Heart left ventricle (tissue), 16 donors: ENCODE measurements at places on chromosomes 4 and X. TPM values are rescaled to one million over a fixed set of nuclear protein-coding genes. Genes with fewer than 3 reads are reported as not detected.

Gene TEX13C
- polyA plus RNA-seq, result not detected

Gene TNIP3
- polyA plus RNA-seq, result 0.07 TPM

DNA sequence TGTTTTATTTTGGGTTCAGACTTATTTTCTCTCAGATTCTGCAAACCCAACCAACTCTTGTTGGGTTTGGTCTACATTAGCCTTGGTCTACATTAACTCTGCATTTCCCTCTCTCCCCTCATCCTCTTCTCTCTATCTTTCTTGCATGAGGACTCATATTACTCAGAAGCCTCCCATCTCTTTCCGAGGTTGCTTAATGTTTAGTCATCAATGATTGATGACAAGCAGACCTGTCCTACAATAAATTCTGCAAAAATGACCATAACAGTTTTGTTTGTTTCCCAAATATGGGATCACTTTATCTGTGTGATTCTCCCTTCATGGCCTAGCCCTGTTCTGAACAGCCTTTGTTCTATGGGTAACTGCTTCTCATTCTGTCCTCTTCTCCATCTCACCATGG lies 75.2 kb downstream of the GABRB1 start:
- DNase-seq, result no peak

DNA sequence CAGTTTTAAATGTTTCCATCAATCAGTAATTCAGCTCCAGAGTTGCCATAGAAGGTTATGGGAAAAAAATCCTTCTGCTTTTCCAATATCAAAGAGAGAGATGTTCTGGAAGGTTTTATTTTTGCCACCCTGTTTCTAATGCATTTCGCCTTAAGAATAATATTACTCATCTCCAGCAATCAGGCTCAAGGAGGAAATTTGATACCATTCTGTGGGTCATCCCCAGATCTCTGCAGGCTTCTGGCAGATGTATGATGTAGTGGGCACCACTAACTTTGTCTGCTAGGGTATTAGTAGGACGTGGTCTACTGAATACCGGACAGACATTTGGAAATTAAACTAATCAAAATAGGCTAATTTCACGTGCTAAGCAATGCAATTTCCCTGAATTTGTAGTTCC lies 645.4 kb upstream of the TENM3 start:
- DNase-seq, result no peak

GRCh38 chr4:53132132-53132891 lies 233.5 kb downstream of the SCFD2 start:
- DNase-seq, result no peak

GRCh38 chrX:136200466-136200865 lies 50.7 kb downstream of the MAP7D3 start:
- DNase-seq, result no peak

- DNase-seq, result no peak
These were observed 11.1 kb downstream of the MAEA start for GRCh38 chr4:1300466-1301455.

Gene SYN1
- polyA plus RNA-seq, result 20.5 TPM

DNA sequence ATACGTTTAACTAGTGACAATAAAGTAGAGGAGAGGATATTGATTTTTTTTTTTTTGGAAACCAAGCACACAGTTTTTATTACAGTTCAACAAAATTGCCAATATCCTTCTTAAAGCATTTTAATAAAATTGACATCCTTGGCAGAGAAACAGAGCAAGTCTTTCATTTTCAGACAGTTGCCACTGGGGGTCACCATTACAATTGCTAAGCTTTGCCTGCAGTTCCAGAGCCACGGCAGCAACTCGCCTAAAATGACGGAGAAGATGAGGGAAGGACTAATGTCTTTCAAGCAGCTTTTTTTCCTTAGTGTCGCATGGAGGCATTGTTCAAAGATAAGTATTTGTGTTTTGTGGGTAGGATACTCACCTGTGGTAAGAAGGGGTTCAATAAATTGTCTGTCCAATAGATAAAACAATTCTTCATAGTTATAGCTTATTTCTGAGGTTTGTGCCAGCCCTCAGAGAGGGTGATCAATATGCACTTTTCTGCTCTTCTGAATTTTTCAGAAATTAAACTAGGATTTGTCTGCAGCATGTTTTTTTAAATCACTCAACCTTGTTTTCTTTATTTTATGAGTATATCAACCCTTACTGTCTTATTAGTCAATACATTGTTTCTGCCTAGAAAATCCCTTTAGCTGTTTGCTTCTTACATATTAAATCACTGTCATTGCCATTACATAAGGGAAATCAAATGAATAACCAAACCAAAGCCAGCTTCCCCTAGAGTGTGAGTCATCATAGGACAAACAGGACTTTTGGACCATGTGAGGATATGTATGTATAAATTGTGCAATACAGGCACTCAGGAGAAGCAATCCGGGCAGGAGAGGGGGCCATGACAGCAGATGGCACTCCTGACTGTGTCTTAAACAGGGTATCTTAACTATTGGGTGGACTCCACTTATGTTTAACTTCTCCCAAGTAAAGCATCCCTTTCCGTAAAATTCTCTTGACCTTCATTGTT lies 508.1 kb upstream of the ARX start:
- DNase-seq, result no peak

Gene SMIM31
- not detected for polyA plus RNA-seq

GRCh38 chrX:107227780-107228485 lies 21.5 kb downstream of the DNAAF6 start:
- no peak for DNase-seq

Gene TRO
- polyA plus RNA-seq, result 2.5 TPM

DNA sequence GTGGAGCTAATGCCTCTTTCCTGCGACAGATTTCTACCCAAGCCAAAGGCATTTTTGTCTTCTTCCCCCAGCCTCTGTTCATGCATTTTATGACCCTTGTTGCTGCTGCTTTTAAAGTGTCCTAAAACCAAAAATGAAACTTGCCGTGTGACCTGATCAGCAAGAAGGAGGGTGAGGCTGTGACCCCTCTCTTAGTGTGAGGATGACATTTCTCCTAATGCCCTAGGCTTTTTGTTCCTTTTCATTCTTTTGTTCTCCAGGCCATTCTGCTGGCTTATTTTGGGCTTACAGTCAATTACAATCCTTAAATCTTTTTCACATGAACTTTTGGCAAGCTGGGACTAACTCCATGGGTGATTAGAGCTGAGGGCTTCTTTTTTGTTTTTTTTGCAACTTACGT lies 34.4 kb downstream of the PTTG2 start:
- DNase-seq, result no peak

- no peak for DNase-seq
These were observed 29.1 kb upstream of the HTRA3 start for GRCh38 chr4:8240211-8241041.

- DNase-seq, result no peak
These were observed 8.0 kb upstream of the PYURF start for GRCh38 chr4:88531549-88531948.

Gene IL3RA
- 11.0 TPM for polyA plus RNA-seq

Gene GPC3
- polyA plus RNA-seq, result 1.6 TPM

DNA sequence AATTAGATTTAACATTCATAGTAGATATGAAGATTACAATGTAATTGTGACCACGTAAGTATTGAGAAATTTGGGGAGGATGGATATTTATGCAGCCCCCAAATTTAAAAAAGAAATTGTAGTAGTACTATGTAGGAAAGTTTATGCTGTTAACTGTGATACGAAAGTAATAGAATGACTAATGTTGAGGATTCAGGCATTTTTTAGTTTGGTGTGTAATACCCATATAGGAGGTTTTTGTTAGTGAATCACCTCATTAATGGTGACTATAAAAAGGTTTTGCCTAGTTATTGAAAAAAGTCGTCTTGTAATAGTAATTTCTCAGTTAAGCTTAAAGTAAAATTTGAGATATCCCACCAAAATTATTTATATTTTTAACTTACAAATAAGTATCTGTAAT lies 67.2 kb downstream of the SMARCAD1 start:
- no peak for DNase-seq
